ENCODE measurements at places on chromosomes 13 and 19. TPM values are rescaled to one million over a fixed set of nuclear protein-coding genes. Genes with fewer than 3 reads are reported as not detected.

DNA sequence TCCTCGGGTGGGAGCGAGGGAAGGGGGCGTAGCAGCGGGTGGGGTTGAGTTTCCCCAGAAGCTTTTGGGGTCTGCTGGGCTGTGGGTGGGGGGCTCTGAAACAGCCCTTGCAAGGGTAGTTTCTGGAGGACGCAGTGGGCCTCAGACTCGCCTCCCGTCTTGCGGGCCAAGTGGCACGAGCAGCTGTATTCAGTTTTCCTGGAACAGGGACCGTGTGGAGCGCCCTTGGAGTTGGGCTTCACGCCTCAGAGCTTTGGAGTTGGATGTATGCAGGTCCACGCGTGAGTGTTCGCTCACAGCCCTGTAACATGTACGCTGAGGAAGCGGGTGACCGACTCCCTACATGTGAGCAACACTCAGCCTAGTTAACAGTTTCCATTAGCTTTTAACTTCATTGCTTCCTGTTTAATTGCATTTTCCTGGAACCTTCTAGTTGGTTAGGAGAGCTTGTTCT is 603 bp downstream of the TM9SF2 start:
- peak; percentile 31 for DNase-seq

DNA sequence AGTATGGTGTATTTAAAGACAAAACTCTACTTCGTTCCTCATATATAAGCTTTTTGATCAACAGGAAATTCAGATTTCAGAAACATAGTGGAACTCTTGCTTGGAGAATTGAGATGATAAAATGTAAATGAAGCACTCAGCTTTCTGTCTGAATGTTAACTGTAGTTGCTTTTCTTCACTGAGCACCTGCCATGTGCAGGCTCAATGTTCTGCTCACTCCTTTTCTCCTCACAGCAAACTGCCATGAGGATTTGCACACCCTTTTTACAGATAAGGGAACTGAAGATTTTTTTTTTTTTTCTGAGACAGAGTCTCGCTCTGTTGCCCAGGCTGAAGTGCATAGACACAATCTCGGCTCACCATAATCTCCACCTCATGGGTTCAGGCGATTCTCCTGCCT is 28.0 kb upstream of the FOXO1 start:
- no peak for DNase-seq

GRCh38 chr13:112885782-112886268 is 83.2 kb upstream of the MCF2L start:
- no peak for DNase-seq

DNA sequence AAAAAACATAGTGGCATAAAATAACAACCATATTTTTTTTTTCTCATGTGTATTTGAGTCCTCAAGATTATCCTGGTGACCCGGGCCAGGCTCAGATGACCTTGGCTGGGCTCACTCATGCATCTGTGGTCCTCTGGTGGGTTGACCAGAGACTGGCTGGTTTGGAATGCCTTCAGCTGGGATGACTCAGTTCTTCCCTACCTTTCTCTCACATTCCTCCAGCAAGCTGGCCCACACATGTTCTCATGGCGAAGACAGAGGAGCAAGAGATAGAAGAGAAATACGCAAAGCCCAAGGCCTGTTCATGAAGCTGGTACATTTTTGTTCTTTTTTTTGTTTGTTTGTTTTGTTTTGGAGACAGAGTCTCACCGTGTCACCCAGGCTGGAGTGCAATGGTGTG is 14.3 kb upstream of the ZNF541 start:
- DNase-seq = no peak

DNA sequence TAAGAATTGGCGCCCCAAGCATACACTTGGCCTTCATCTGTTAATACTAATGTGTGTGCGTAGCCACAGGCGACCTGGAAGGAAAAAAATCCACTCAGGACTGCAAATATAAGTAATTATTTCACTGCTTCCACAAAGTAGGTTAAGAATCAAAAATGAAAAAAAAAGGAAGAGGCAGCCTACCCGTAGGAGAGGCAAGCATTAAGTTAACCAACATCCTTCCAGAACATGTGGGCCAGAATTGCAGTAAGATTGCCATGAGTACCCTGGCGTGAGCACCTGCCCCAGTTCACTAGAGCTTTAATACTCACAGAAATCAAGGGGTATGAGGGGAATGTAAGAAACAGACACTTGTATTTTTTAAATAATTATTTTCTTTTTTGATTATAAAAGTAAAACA is 22.2 kb downstream of the RCBTB2 start:
- no peak for DNase-seq

- DNase-seq = peak; percentile 73
Observed at GRCh38 chr13:41554626-41555386, 97.5 kb downstream of the RGCC start.

DNA sequence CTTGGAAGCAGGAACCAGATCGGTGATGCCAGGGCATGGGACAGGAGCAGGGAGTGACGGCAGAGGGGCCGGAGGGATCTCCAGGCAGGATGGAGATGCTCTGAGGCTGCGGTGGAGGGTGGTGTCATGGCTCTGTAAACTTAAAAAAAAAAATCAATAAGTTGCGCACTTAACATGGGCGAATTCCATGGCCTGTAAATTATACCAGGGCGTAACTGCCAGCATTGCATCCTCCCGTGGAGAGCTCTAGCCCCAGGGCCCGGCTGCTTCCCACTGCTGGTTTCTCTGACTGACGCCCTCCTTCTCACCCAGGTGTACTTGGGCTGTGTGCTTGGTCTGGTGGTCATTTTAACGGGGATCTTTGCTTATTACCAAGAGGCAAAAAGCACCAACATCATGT is 8.7 kb downstream of the ATP12A start:
- DNase-seq = no peak

- peak; percentile 32 for DNase-seq
Observed at GRCh38 chr19:6740589-6741343, 1.3 kb downstream of the TRIP10 start.

DNA sequence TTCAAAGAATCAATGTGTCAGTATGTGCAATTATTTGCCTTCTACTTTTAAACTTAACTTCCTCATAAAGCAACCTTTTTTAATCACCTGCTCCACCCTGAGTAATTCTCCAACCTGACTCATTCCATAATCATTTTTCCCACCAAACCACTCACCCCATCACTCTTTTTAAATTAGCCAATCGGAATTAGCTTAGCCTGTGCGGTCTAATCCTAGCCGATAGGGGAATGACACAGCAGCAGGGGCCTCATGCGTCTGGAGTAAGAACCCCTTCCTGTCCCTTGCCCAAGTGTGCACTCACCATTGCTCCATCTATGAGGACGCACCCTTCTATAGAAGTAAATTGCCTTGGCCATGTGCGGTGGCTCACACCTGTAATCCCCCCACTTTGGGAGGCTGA is 27.4 kb upstream of the ZNF83 start:
- no peak for DNase-seq

DNA sequence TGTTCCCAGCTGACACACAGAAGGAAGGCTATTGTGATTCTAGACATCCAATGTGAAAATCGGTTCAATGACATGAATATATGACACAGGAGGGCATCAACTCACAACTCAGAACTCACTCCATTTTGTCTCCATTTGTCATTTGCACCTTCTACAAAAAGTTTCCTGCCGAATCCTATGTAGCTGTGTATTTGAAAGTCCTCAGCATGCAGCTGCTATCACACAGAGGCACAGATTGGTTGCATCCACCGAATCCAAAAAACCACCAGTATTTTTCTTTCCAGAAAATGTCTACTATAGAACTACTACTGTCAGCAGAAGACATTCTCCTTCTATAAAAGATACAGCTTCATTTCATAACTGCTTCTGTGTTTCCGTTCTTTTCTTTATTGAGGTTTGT is 13.3 kb downstream of the PCDH9 start:
- no peak for DNase-seq

DNA sequence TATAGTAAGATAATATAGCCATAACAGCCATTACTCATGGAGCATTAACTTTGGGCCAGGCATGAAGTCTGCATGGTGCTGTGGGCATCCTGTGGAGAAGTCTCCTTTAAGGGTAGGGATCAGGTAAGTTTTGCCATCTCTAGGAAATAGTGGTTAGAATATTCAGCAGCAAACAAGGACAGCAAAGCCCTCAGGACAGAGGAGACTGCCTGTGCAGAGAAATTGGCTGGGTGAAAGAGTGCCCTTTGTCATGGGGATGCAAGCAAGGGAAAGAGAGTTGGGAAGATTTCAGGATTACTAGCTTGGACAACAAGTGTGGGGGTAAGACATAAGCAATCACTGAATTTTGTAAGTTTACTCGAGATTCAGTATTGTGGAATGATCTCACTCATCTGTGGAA is 15.7 kb upstream of the OBI1 start:
- DNase-seq = no peak

DNA sequence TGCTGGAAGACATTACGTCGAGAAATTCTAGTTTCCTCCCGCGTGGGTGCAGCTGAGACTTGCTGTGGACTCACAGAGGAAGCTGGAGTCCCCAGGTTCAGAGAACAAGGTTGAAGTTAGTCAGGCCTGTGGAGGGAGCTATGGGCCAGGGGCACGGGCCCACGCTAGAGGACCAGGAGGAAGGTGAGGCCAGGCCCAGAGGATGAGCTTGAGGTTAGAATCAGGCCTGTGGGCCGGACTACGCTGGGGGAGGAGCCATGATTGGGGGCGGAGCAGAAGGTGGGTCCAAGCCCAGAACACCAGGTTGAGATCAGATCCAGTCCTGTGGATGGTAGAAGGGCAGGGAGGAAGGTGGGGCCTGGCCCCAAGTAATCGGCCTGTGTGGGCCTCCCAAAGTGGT is 32.6 kb downstream of the ZNF846 start:
- no peak for DNase-seq

DNA sequence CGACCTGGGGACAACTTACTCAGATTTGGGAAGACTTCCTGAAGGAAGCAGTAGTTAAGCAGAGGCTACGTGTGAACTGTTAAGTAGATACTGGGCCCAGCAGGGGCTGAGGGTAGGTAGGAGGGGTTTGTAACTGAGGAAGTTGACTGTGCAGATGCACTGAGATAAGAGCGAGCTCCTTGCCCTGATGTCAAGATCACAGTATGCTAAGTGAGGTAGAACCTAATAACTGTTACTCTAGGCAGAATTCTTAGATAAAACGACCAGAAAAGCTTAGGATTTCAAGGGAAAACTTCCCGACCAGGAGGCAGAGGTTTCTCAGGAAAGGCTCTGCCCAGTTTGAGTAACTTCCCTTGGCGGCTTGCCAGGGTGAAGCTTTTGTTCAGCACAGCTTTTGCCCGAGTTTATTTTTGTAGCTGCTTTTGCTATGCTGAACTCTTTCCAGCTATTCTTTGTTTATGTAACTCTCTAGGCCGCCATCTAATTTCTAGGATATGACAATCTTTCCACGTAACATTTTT is 632.1 kb downstream of the DIAPH3 start:
- peak; percentile 4 for DNase-seq

GRCh38 chr19:51351266-51351990 is 9.5 kb upstream of the VSIG10L start:
- DNase-seq = no peak

The KCNC3 gene
- total RNA-seq = 5.2 TPM

The NUFIP1 gene
- 8.0 TPM for total RNA-seq

The POLR2E gene
- 176 TPM for total RNA-seq

The HTR2A gene
- total RNA-seq = not detected

The ZNF726 gene
- 25.3 TPM for total RNA-seq

The PRODH2 gene
- not detected for total RNA-seq

The GARIN5B gene
- 0.07 TPM for total RNA-seq

The MYO16 gene
- not detected for total RNA-seq

The ZNF573 gene
- 9.7 TPM for total RNA-seq

The RABAC1 gene
- total RNA-seq = 64.5 TPM

The ZNF331 gene
- 71.4 TPM for total RNA-seq

The ODAD3 gene
- total RNA-seq = 0.50 TPM

The BST2 gene
- total RNA-seq = 75.0 TPM
